ENCODE measurements at places on chromosomes 1 and 21. TPM values are rescaled to one million over a fixed set of nuclear protein-coding genes. Genes with fewer than 3 reads are reported as not detected.

DHX9 gene
- total RNA-seq, result 230 TPM

CHI3L2 gene
- not detected for total RNA-seq

HDAC1 gene
- total RNA-seq, result 131 TPM

SCAMP3 gene
- 49.8 TPM for total RNA-seq

IL20 gene
- total RNA-seq, result not detected

OR2T2 gene
- not detected for total RNA-seq

Data from mesothelial cell of epicardium (in vitro differentiated cells).